ENCODE measurements at places on chromosomes 12 and 14. TPM values are rescaled to one million over a fixed set of nuclear protein-coding genes. Genes with fewer than 3 reads are reported as not detected.

DNA sequence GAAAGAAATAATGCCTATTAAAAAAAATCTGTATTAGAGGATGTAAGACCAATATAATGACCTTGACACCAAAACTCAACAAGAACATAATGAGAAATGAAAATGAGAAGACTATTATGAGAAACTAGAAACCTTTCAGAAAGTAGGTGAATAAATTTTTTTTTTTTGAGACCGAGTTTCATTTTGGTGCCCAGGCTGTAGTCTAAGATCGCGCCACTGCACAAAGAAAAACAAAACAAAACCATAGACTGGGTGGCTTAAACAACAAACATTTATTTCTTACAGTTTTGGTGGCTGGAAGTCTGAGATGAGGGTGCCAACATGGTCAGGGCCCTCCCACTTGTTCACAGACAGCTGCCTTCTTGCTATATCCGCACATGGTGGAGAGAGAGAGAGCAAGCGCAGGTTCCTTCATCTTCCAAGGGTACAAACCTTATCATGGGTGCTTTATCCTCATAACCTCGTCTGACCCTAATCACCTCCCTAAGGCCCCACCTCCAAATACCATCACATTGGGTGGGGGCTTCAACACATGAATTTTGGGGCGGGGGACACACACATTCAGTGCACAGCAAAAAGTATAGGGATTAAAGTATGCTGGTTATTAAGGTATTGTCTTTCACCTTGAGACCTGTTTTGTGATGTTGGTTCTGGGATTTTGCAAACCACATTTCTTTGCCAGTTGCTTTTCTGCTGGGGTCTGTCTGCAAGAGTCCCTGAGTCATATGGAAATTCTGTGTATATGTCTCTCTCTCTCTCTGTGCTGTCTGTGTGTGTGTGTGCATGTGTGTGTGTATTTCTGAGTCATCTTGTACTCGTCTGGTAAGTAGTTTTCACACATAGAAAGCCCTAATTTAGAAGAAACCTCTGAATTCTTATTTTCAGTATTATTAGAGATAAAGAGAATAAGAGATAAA is 26.2 kb downstream of the ZCRB1 start:
- H3K36me3 ChIP-seq = no peaks in the 10 kb centered on the region
- peak overlapping the region; percentile 61 for H3K4me3 ChIP-seq
- DNase-seq = peak; percentile 88
- no peaks in the 10 kb centered on the region for H3K27me3 ChIP-seq

DNA sequence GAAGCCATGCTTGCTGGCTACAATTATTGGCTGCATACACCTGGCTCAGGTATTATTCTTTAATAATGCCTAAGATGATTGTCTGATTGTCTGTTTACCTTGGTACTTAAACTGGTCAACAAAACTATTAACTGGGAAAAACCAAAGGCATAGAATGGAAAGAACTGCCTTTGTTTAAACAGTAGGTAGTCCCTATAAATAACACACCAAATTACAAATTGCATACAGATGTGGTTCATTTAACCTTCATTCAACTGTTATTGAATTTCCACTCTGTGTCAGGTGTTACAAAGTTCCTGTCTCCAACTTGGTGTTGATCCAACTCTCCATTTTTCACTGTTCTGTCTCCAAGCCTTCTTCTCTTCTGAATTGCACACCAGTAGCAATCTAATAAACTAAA is 79.8 kb upstream of the FSCB start:
- H3K4me3 ChIP-seq = no peak overlapping the region
- DNase-seq = no peak
- H3K36me3 ChIP-seq = no peaks in the 10 kb centered on the region

DNA sequence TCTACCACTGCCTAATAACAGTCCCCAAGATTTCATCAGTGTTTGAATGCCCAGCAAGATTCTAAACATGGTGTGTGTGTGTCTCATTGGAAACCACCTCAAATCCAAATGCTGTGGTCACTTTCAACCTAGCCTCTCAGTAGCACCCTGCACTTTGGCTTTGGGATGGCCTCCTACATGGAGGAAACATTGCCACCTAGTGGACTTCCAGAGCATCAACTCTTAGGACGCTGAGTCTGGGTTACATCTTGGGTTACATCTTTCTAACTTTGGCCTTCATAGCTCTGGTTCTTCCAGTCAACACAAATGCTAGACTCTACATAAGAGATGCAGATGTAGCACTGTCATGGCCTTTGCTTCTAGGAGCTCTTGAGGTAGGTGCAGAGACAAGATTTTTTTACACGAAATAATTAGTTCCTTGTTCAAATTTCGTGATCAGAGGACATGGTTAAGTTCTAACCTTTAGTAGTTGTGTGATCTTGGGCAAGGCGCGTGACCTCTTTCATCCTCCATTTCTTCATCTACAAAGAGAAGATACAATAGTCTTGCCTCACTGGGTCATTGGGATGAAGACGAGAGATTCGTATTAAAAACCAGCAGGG is 113.5 kb upstream of the VASH1 start:
- no peaks in the 10 kb centered on the region for H3K4me1 ChIP-seq
- peaks cover 6% of the 10 kb centered on the region for H3K27me3 ChIP-seq
- H3K36me3 ChIP-seq = no peaks in the 10 kb centered on the region
- no peak overlapping the region for H3K27ac ChIP-seq
- H3K4me3 ChIP-seq = no peak overlapping the region

DNA sequence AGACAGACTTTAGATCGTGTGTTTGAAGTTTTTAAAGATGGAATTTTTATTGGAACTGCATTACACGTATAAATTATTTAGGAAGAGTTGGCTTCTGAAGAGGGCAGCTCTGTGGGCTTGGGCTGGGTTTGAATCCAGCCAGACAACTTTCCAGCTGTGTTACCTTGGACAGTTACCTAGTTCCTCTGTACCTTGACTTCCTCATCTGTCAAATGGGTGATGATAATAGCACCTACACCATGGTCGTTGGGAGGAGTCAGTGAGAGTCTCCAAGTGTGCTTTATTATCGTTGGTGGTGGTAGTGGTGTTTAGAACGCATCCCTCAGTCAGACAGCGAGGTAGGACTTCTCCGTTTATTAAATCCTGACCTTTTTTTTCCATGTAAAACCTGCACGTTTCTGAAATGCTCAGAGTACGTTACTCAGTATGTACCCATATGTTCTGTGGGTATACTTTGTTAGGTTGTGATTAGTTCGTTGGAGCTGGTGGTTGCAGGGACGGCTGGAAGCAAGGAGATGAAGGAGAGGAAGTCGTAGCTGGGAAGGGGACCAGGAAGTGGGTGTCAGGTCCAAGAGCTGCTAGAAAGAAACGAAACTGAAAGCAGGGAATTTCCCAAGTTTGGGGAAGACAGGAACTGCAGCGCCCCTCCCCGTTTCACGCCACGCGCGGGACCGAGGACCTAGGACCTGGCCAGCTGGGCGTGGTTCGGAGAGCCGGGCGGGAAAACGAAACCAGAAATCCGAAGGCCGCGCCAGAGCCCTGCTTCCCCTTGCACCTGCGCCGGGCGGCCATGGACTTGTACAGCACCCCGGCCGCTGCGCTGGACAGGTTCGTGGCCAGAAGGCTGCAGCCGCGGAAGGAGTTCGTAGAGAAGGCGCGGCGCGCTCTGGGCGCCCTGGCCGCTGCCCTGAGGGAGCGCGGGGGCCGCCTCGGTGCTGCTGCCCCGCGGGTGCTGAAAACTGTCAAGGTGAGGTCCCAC is at the start of gene OAS3:
OAS3 (plus strand) TSS at position 734 of the 979 bp plus-strand sequence; CDS start at position 791, 57 bp downstream.
- peaks cover 55% of the 10 kb centered on the region for H3K4me1 ChIP-seq
- DNase-seq = peak; percentile 91

DNA sequence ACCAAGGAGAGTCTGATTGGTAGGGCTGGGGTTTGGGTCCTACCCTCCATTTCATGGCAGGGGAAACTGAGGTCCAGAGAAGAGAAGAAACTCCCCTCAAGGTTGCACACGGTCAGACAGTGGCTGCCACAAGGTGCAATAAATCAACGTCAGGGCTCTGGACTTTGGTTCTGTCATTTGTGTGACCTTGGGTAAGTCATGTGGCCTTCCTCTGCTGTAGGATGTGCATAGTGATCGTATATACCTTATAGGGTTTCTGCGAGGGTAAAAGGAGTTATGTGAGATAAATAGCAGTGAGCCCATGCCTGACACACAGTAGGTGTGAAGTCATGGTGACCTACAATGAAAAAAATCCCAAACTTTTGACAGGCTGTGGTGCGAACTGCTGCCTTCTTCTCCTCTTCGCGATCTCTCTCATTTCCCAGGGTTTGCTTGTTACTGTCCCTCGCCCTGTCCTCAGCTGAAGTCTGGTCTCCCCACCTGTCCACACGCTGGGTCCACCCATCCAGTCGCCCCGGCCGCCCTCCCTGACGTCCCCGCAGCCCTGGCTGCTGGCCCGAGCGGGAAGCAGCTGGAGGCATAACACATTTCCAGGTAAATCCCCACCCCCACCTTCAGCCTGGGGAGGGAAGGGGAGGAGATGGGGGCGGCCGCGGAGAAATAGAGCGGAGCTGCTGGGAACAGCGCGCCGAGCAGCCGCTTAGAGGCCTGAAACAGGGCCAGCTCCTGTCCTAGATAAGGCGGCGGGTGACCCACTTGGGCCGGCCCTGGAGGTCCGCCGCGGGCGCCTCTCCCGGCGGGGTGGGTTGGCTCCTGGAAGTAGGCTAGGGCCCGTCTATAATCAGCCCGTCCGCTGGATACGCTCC is 1.8 kb upstream of the FAM222A start:
- peaks cover 8% of the 10 kb centered on the region for H3K4me1 ChIP-seq
- no peaks in the 10 kb centered on the region for H3K36me3 ChIP-seq

DNA sequence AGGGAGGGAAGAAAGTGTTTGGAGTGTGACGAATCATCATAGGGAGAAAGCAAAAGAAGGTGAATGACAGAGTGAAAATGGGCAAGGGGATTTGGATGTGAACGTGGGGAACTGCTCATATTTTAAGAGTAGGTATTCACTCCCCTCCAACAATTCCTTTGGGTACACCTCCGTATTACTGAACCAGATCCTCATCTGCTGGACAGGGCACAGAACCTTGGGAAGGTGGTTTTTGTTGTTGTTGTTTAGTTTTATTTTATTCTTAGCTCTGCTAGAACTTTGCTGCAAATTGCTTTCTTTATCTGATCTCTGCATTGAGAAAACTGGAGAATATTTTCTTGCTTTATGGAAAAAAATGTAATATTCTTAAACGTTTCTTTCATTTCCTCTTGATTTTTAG is 7.1 kb downstream of the SCN8A start:
- no peak overlapping the region for H3K4me3 ChIP-seq
- H3K4me1 ChIP-seq = no peaks in the 10 kb centered on the region
- H3K27ac ChIP-seq = no peak overlapping the region
- H3K36me3 ChIP-seq = no peaks in the 10 kb centered on the region
- DNase-seq = no peak

GRCh38 chr12:56521590-56522371 is at the start of gene RBMS2:
Gene RBMS2 (plus strand): TSS chr12:56521820. CDS start chr12:56522024, 204 bp downstream.
- no peaks in the 10 kb centered on the region for H3K36me3 ChIP-seq
- peak within 1 kb of the TSS; percentile 77 for H3K27ac ChIP-seq
- H3K4me1 ChIP-seq = peaks cover 34% of the 10 kb centered on the region
- no peaks in the 10 kb centered on the region for H3K27me3 ChIP-seq
- H3K4me3 ChIP-seq = peak within 1 kb of the TSS; percentile 77

DNA sequence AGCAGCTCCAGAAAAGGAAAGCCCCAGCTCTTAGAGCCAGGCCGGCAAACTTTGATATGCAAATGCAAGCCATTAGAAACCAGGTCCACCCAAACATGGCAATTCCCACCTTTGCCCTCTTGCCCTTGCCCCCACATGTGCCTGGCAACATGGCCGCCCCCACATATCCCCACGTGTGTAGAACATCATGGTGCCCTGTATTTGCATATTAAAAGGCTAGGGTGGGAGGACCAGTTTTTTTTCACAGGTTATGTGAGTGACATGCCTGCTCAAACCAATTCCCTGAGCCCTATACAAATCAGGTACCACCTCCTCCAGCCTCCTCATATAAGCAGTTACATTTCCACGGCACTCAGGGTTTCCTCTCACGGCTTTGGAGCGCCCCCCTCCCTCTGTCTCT is 6.1 kb upstream of the ALDH1L2 start:
- peaks cover 2% of the 10 kb centered on the region for H3K36me3 ChIP-seq
- no peak overlapping the region for H3K27ac ChIP-seq
- no peak overlapping the region for H3K4me3 ChIP-seq

DNA sequence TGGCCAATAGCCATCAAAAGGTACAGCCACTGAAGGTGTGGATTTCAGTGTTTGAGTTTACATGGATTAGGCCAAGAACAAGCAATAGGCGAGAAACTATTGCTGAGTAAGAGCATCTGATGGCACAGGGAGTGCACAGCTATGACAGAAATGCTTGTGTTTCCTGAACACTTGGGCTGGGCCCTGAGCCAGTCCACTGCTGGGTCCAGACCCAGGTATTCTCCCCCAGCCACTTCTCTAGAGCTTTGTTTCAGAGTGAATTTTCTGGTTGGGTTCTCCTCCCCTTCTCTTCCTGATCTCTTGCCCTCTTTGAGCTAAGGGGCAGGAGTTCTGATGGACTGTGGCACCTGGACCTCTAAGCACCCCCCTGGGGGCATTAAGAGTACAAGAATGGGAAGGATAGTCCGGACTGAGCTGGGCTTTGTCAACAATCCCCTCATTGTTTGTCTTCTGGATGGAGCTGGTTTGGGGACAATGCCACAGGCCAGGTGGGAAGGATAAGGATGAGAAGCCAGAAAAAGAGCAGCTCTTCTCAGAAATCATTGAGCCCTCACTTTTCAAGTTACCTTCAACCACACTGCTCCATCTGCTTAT is 8.3 kb downstream of the HOXC5 start:
- H3K4me3 ChIP-seq = no peak overlapping the region
- peaks cover 10% of the 10 kb centered on the region for H3K4me1 ChIP-seq
- peaks cover 91% of the 10 kb centered on the region for H3K27me3 ChIP-seq
- no peaks in the 10 kb centered on the region for H3K36me3 ChIP-seq
- DNase-seq = no peak

DNA sequence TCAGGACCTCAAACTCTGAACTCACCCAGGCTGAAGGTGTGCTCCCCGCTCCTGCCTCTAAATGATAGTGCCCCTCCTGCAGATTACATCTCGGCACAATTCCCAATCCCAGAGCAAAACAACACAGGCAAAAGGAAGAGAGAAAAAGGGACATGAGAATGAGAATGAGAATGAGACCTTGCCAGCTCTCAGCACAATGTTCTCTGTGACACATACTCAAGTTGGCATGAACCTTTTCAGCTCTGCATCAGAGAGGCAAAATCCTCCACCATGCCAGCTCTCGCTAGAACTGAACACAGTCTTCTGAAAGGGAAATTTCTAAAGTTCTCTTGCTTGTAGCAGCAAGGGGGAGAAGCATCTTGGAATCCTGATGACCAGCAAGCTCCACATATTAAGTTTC is 84.6 kb downstream of the KSR2 start:
- DNase-seq = no peak
- H3K27me3 ChIP-seq = peaks cover 6% of the 10 kb centered on the region
- no peaks in the 10 kb centered on the region for H3K4me1 ChIP-seq
- no peak overlapping the region for H3K4me3 ChIP-seq

- no peak overlapping the region for H3K4me3 ChIP-seq
- DNase-seq = no peak
- H3K27me3 ChIP-seq = no peaks in the 10 kb centered on the region
- no peak overlapping the region for H3K27ac ChIP-seq
- no peaks in the 10 kb centered on the region for H3K36me3 ChIP-seq
Measured at GRCh38 chr12:59268295-59268809, 327.5 kb upstream of the SLC16A7 start.

The MYH6 gene
- total RNA-seq = 1.0 TPM

The MUCL1 gene
- not detected for total RNA-seq

The XRCC3 gene
- 68.8 TPM for total RNA-seq

The TAS2R7 gene
- not detected for total RNA-seq

Measured in activated CD8-positive, alpha-beta memory T cell treated with anti-CD3 and anti-CD28 coated beads, Interleukin-2, amount 10 ng/mL, durations not matched to agents 7 days and 5 days (primary cell).